Dermis microvascular lymphatic vessel endothelial cell (primary cell): ENCODE measurements at places on chromosomes 6 and 20. TPM values are rescaled to one million over a fixed set of nuclear protein-coding genes. Genes with fewer than 3 reads are reported as not detected.

NXT1 gene
- 26.6 and 29.3 TPM in 2 replicates for total RNA-seq

BTN1A1 gene
- not detected in 2 replicates for total RNA-seq

SALL4 gene
- 0.26 and 0.63 TPM in 2 replicates for total RNA-seq

BMP5 gene
- total RNA-seq, result not detected in 2 replicates

CARMIL1 gene
- total RNA-seq, result 0.77 and 5.1 TPM in 2 replicates

KCNK17 gene
- total RNA-seq, result not detected in 2 replicates

CFAP61 gene
- total RNA-seq, result not detected in 2 replicates

CCR6 gene
- not detected in 2 replicates for total RNA-seq

ME1 gene
- 3.8 and 7.6 TPM in 2 replicates for total RNA-seq

CDH26 gene
- total RNA-seq, result 0.13 and 1.1 TPM in 2 replicates

ELOVL2 gene
- total RNA-seq, result not detected in 2 replicates

CDKN1A gene
- total RNA-seq, result 116 and 156 TPM in 2 replicates

GLP1R gene
- not detected in 2 replicates for total RNA-seq

HLA-DQB1 gene
- total RNA-seq, result under 0.01 and 0.13 TPM in 2 replicates

NUP153 gene
- 20.3 and 25.3 TPM in 2 replicates for total RNA-seq

IRF4 gene
- under 0.01 TPM in 1 of 2 replicates, not detected in the other for total RNA-seq
